ENCODE measurements at places on chromosomes 5 and 9. TPM values are rescaled to one million over a fixed set of nuclear protein-coding genes. Genes with fewer than 3 reads are reported as not detected.

Gene AGXT2
- total RNA-seq: not detected

Gene OR1J2
- total RNA-seq: not detected

Gene SGTB
- total RNA-seq: 20.7 TPM

Gene OBP2B
- total RNA-seq: not detected
